ENCODE measurements at places on chromosomes 3 and 15.

GRCh38 chr3:48273594-48274211, 32.8 kb downstream of the ZNF589 start:
- peak; percentile 49 for DNase-seq

- no peak for DNase-seq
These were observed 703.7 kb downstream of the NLGN1 start for GRCh38 chr3:174101244-174101643.

DNA sequence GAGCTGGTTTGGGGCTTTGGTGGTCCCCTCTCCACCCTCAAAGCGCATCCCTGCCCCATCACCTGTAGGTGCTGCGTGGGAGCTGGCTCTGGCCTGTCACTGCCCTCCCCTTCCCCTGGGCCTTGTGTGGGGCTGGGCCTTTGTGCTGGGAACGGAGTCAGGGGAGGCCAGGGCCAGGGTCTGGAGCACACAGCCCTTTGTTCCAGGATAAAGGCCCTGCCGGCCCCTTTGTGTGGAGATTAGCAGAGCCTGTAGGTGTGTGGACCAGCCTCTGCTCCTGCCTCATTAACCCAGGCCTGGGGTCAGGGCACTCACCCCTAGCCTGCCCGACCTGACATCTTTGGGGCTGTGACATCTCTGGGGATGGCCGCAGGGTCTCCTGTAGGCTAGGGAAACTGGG, 8.9 kb downstream of the EPHB3 start:
- no peak for DNase-seq

DNA sequence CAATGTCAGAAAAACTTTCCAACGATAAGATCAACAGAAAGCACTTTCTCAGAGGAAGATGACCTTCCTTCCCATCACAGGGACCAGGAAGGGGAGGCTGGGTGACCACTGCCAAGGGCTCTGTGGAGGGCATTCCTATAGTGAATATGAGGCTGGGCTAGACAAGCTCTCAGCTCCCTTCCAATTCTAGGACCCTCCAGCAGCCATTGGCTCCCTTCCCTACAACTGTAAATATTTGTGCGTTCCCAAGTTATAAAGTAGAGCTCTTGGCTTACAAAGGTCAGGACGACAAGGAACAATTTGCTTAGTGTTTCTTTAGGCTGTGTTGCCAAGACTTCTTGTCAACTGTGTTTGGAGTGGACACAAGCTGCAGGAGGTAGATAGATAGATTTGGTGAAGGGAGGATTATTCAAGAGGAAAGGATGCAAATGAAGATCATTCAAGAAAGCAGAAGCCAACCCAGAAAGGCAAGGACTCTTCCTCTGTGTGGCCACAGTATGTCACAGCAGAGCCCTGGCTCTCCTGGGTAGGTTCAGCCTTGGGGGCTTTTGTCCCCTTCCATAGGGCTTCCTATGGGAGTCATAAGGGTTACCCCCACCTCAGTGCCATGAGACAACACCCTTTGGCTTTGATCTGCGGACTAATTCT, 223.6 kb upstream of the TLE3 start:
- no peak for DNase-seq

DNA sequence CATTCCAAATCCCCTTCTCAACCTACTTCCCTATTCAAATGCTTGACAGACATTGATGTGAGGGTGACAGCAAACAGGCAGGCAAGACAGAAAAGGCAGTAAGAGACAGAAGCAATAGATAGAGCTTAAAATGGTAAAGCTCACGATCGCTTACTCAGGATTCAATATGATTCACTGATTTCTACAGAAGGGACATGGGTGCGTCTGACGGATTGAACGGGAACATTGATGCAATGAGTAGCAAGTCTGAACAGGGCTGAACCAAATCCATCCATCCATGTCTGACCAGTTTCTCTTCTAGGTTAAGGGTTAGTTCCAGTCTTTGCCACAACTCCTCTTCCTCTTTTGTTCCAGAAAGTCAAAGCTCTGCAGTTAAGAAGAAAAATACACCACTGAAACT, 35.1 kb downstream of the P2RY1 start:
- no peak for DNase-seq

Data from effector CD4-positive, alpha-beta T cell (primary cell).